ENCODE measurements at places on chromosomes 16 and 17.

DNA sequence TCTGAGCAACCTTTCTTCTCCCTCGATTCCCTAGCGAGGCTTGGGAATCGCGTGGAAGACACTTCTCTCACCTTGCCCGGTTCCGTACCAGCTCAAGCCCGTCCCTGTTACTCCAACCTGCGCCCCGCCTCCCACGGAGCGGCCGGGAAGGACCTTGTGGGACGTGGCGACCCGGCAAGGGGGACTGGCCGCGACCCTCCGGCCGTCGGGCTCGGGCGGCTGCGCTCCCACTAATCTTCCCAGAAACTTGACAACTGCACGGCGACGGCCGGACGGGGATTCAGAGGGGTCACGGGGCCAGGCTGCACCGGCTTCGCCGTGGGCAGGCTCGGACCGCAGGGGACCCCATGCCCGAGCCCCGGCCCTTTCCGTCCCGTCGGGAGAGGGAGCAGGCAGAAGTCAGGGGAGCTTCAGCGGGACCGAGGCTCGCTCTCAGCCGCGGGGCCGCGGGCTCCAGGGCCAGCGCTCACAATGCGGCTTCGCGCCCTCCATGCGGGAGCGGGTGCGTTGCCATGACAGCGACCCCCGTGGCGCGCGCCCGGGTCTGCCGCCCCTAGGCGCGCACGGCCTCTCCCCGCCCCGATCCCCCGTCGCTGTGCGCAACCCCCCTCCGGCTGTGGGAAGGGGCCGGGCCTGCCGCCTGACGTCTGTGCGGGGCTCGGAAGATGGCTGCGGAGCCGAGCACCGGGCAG, at the start of gene SGSM2:
TSS of gene SGSM2 (plus strand) at position 650 of the 692 bp plus-strand sequence. CDS start 188 bp downstream, outside the sequence.
- DNase-seq = peak; percentile 68

DNA sequence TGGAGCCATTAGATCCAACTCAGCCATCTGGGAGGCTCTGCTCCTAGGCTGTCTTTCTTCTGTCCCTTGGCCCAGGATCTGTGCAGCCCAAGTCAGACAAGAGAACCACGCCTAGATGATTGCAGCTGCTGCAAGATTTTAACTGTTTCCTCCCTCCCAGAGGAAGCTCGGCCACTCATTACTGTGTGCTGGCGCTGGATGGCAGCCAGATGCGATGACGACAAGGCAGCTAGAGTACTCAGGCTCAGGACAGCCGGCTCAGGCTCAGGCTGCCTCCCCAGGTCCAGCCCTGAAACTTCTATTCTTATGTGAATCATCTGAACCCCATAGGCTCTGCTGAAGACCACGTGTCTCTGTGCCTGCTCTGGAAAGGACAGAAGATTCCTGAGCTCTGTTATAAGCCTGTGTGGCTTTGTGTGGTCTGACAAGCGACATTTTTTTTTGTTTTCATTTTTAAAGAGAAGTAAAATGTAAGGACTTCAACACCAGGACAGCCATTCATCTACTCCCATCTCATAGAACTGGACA, 32.1 kb upstream of the FBXW10B start:
- DNase-seq = peak; percentile 89

DNA sequence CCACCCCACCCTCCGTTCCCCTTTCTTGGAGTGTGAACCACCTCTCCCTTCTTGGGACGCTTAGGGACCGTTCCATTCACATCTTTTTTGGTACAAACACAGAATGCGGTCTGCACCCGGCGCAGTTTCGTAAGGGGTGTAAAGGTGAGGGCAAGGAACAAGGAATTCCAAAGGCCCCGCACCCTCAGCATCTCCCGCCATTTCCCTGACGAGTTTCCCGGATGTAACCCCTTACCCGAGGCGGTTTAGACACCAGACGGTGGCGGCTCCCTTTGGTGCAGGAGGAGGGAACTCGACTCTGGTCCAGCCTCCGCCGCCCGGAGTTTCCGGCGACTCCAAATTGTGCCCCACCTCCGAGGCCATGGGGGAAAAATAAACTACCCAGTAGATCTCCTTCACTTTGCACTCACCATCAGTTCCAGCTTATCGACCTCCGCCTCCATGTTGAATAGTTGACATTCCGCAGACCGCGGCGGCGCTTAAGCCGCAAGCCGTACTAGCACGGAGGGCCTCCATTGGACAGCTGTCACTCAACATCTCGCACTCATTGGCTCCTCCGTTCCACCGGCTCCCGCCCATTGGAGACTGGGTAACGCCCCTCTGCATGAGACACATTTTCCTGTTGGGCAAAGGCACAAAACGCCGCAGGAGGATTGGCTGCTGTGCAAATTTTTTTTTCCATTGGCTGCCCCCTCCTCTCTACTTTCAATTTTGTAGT, at the start of gene SKA2:
TSS of gene SKA2 (minus strand) at position 466 of the 718 bp plus-strand sequence. CDS start at position 443, 23 bp downstream.
- peak; percentile 100 for DNase-seq

- DNase-seq = no peak
Observed at GRCh38 chr17:57629886-57630285, 115.2 kb downstream of the CCDC182 start.

GRCh38 chr16:22055881-22056280, 36.5 kb upstream of the VWA3A start:
- DNase-seq = peak; percentile 24

- no peak for DNase-seq
Observed at GRCh38 chr16:27257271-27257670, 11.3 kb downstream of the NSMCE1 start.

DNA sequence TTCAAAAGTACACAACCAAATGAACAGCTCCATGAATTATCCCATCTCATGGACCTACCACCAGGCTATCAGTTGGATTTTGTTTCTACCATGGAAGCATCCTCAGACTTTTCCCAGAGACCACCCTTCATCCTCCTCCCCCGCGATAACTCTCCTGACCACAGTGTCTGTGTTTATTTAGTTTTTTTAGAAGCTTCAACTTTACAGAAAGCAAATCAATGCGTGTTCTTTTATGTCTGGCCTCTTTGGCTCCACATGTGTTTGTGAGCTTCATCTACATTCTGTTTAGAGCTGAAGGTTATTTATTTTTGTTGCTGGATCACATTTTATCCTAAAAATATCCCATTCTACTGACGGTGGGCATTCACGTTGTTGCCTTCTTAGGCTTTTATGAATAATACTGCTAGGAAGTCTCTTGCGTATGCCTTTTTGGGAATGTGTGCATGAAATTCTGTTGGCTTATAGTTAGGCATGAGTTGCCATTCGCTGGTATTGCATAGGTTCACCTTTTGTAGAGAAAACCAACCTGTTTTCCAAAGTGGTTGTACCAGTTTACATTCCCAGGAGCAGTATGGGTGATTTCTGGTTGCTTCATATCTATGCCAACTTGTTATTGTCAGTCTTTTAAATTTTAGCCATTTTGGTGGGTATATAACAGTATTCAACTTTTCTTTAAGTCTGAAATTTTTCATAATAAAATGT, 83.0 kb downstream of the CMIP start:
- no peak for DNase-seq

DNA sequence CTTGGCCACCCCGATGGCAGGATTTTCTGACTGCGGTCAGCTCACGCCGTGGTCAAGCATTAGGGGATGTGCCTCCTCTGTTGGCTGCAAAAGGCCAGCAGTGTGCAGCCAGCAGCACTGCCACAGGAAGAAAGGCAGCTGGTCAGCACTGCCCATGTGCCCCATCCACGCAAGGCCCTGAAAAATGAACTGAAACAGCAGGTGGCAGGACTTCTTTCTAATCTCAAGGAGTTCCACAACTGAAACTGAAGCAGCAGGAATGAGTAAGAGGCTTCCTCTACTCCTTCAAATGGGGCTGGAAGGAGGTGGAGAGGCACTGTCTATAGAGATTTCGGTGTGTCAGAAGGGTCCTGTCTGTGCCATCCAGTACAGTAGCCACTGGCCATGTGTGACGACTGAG, 3.2 kb downstream of the ZNF500 start:
- DNase-seq = no peak

DNA sequence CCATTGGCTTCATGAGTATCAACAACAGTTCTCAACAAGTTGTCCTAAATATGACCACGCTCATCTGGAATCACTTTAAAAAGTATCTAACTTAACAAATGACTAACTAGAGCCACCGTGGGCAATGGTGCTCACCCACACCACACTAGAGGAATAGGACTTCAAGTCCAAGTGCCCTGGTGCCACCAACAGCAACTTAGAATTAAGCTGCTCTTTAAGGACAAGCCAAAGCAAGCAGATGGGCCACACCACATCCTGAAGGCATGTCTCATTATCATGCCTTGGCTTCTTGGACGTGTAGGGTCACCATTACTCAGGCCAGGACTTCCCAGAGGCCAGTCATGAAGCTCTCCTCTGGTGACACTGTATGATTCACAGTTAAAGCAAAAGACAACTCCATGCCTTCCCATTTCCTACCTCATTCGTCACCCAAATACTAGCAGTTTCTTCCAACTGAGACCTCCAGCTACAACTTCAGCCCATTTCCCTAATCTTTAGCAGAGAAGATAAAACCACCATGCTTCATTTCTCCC, 9.4 kb upstream of the SLC6A4 start:
- no peak for DNase-seq

GRCh38 chr16:81189100-81189664, 49.3 kb upstream of the BCO1 start:
- DNase-seq = no peak

GRCh38 chr17:77295241-77295853, 154.6 kb downstream of the SEC14L1 start:
- no peak for DNase-seq

GRCh38 chr16:86044881-86045590, 146.1 kb downstream of the IRF8 start:
- DNase-seq = no peak

GRCh38 chr17:26773189-26774188, 520.4 kb upstream of the WSB1 start:
- DNase-seq = no peak

GRCh38 chr16:86398622-86399021, 111.7 kb upstream of the FOXF1 start:
- no peak for DNase-seq

DNA sequence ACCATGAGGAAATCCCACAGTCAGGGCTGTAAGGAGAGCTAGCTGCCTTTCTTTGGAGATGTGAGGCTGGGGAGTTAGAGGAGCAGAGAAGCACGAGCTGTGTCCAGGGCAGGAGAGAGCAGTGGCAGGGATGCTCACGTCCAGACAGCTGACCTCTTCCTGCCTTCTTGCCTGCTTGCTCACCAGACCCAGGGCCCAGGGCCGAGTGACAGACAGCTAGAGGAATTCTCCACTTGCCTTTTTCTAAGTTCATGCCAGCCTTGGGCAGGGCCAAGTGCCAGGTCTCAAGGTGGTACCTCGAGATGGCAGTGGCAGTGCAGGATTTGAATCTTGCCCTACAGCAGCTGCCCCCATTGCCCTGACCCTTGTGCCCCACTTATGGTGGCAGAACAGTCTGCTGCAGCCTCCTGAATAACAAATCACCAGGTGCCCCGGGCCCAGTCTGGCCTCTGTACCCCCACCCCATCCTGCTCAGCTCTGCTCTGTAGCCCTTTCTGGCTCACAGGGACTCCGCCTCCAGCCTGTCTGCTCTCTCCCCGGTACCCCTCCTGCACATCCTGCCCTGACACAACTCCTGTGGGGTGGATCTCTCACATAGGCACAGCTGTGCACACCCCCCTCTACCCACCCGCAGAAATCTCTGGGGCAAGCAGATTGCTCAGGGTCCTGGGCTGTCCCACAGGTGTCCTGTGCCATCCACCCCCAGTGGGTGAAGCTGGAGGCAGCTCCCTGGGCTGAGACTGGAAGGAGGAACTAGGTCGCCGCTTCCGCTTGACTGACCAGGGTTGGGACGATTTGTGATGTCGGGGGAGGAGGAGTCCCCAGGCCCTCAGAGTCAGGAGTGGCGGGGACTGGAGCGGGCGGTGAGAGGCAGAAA, 25.9 kb downstream of the GRIN2C start:
- no peak for DNase-seq

GRCh38 chr17:60390186-60390585, 1.7 kb downstream of the USP32 start:
- DNase-seq = peak; percentile 69

DNA sequence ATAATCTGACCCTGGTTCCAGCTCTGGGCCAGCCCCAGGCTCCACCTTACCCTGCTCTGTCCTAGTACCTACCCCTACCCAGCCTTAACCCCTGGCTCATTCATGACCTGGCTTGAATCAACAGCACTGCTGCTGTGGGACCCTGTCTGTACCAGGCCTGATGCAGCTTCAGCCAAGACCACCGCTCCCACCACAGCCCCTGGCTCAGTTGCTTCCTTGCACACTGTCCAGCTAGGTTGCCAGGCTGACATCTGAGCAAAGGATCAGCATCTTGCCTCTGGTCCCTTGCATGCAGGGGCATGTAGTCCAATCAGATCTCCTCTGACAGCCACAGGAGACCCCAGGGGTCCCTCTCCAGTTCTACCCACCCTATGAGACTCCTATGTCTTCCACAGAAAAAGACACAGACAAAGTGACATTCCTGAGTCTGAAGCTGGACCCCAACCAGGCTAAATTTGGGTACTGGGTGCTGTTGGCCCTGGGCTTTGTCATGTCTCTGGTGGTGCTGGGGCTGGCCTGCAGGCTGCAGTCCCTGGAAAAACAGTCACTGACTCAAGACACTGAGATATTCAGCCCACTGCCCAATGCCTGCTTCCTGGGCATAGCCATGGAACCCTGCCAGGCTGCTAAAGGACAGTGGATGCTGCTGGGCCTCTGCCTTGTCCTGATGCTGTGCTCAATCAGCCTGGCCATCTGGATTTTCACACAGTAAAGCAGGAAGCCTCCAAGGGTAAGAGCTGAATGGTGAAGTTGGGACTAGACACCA, 3.9 kb upstream of the KCNH6 start:
- DNase-seq = no peak

DNA sequence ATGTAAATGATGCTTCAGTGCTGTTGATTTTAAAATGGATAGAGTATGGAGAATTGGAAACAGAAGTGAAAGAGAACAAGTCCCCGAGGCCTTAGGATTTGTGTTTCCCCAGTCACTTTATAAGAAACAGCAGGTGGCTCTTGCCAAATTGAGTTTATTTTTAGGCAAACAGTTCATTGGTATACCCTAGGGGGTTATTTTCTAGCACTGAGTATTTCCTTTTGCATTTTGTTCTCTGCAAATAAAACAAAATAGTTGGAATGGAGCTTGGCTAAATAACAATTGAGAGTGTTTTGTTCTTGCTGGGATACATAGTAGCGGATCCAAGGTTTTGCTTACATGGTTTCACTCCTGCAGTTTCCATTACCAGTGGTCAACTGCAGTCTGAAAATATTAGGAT, 591.1 kb upstream of the C16orf82 start:
- DNase-seq = no peak

DNA sequence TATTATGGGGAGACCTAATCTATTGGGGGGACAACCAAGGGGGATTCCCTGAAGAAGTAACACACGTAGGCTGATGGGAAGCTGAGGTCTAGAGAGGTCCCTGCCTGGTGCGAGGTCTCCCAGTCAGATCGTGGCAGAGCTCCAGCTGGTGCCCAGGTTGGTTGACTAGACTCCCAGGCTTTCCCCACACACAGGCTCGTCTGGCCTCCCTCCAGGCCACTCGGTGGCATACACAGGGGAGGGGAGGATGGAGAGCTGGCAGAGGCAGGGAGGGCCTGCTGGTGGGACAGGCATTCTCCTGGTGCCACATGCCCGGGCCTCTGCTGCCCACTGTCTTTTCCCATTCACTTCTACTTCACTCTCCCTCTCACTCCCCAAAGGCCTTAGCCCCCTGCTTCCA, 8.5 kb upstream of the SOCS3 start:
- DNase-seq = no peak

Measured in erythroblast (primary cell).